ENCODE measurements at places on chromosomes 16 and 17.

DNA sequence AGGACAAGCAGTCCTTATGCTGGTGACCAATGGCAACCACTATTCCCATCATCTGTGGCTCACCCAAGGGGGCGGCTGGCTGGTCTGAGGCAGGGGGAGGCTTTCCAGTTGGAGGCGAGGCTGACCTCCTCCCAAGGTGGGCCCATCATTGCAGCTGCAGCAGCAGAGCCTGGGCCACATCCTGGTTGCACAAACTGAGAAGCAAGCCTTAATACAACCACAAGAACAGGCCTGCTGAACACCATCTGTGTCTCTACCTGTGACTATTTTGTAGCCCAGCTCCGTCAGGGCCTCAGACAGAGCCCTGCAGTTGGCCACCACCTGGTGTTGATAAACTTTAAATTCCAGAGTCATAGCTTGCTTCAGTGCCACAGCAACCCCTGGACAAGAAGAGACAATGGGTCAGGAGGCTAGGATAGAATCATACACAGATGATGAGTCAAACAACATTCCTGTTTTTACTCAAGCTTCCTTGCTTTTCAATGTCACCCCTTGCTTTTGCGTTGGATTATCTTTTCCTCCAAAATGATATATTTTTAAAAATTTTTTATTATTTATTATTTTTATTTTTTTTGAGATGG, 17.9 kb downstream of the SMCR8 start:
- DNase-seq, result no peak

DNA sequence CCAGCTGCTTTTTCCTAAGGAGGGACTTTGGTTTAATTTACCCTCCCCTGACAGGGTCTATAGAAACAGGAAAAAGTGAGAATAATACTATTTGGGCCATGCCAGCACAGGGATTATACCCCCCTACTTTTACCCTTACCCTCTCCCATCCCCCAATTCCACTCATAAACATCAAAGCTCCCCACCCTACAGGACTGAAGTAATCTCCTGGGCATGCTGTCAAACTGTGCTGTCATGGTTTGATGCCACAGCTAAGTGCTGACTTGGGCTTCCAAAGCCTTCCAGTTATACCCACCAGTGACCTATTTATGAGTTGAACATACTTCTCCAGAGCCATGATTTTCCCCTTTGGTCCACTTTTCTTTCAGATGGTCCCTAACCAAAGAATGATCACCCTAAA, 12.8 kb downstream of the PHF12 start:
- no peak for DNase-seq

DNA sequence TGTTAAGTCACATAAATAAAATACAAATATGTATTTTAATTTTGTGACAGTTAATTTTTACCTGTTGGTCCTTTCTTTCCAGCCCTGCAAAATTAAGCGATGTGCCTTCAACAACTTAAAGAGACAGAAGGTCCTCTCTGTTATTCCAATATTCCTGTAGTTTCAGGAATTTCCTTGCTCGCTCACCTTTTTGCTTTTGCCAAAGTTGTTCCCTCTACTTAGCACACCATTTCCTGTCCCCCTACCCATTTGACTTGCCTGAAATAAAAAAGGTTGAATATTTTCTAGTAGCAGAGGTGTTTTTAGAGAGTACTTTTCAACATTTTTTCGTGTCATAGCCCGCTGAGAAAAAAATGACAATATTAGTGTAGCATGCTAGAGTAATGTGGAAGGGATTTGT, 556 bp upstream of the MYH2 start:
- DNase-seq, result no peak

- DNase-seq, result no peak
Measured at GRCh38 chr17:19945009-19945626, 32.5 kb downstream of the AKAP10 start.

DNA sequence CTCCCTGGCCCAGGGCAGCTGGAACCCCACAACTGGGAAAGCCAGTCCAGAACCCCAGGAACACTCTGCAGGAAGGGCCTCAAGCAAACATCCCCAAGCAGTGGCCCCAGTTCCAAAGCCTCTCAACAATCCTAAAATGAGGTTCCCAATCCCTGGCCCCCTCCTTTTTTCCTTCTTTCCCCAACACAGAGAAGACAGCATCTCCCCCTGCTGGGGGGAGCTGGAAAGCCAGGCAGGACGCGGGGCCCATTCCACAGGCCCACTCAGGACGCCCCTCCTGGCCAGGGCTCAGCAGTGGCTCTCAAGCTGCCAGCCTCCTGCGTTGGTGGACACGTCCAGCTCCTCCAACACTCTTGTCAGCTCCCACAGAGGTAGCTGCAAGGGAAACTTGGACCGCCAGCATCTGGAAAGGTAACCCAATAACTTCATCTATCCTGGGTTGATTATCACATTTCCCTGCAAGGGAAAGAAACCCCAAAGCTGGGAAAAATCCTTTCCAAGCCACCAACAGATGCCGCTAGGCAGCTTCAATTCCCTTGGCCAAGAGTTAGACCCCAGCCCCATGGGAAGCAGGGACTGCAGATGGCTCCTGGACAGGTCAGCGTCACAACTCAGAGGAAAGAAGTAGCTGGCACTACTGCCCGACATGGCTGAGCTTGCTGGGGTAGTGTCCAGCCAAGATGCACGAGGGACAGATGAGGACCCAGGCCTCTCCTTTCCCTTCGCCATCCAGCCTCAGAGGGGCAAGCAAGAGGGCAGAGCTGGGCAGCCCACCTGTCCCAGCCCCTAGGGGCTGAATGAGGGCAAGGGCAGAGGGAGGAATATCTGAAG, 7.6 kb downstream of the HDAC5 start:
- DNase-seq, result peak; percentile 67

DNA sequence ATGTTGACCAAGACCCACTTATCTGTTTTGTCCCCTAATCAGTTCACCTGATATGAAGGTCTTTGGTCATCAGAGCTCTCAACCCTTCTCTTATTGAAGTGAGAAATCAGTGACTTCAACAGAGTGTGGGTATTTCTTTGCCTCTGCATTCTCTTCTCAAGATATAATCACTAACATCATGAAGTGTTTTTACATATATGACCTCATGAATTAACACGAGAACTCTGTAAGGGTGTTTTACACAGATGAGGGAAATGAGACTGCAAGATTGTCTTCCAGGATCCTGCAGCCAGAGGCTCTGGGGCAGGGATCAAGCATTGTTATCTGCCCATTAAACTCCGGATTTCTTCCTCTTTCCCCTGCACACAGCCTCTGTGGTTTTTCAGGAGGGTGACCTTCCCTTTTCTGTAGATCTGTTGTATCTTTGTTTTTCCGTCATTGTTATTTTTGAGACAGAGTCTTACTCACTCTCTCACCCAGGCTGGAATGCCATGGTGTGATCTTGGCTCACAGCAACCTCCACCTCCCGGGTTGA, 22.7 kb downstream of the LCMT1 start:
- no peak for DNase-seq

GRCh38 chr17:7042501-7043181, 1.3 kb downstream of the SLC16A11 start:
- peak; percentile 82 for DNase-seq

DNA sequence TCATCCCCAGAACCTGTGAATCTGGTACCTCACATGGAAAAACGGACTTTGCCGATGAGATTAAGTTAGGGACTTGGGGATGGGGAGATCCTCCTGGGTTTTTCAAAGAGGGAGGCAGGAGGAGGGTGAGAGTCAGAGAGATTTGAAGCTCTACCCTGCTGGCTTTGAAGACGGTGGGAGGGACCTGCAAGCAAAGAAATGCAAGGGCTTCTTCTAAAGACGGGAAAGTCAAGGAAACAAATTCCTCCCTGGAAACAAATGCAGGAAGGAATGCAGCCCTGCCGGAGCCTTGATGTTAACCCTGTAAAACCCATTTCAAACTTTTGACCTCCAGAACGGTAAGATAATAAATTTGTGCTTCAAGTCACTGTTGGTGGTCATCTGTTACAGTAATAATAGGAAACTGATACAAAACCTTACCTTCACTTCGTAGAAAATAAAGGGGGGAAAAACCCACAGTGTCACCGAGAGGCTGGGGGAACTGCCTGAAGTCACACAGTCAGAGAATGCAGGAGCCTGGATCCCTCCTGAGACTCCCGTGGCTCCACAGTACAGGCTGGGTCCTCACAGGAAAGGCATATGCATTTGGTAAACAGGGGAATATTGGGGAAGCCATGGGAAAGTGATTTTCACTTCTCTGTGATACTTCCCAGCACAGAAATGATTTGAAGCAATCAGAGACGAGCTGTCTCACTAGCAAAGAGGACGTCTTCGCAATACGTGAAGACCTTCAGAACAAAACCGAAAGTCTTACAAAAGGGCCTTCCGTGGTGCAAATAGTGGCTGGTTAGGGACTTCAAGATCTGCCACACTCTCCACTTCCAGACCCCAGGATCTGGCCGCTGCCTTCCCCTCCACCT, 58.9 kb upstream of the CLEC3A start:
- DNase-seq, result no peak

DNA sequence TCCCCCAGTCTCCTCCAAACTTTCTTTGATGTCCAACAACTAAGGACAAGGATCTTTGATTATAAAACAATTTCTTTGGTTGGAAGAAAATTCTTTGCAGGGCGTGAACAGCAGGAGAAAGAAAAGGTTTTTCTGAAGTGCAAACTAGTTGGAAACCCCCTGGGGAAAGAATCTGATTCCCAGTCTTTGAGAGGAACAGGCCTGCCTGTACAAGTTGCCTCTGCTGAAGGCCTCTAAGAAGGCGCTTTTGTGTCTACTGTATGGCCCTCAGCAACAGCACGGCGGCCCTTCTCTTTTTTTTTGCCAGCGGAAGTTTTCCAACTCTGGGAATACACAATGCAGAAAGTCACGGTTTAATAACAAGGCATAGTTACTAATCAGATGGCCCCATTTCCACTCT, 14.0 kb downstream of the RNF43 start:
- DNase-seq, result no peak
